DMS 273 treated with DMSO at 0.1 percent for 48 hours (cell line): ENCODE measurements at places on chromosomes 7 and 10.

- DNase-seq: no peak
Observed at GRCh38 chr10:124906551-124907001, 35.3 kb upstream of the ZRANB1 start.

DNA sequence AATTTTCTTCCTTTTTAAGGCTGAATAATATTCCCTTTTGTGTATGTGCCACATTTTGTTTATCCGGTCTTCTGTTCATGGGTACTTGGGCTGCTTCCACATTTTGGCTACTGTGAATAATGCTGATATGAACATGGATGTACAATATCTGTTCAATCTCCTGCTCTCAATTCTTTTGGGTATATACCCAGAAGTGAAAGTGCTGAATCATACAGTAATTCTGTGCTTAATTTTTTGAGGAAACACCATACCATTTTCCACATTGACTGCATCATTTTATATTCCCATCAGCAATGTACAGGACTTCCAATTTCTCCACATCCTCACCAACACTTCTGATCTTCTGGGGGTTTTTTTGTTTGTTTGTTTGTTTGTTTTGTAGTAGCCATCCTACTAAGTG lies 135.0 kb upstream of the INHBA start:
- DNase-seq: no peak

GRCh38 chr10:71220689-71221540 lies 8.5 kb downstream of the UNC5B start:
- no peak for DNase-seq

GRCh38 chr10:43965033-43965917 lies 316.6 kb upstream of the ZNF32 start:
- no peak for DNase-seq

GRCh38 chr7:129266181-129266580 lies 41.4 kb downstream of the AHCYL2 start:
- DNase-seq: no peak

GRCh38 chr7:37344886-37345579 lies 103.6 kb downstream of the ELMO1 start:
- DNase-seq: no peak

- DNase-seq: no peak
Observed at GRCh38 chr7:146736446-146737190, 620.0 kb downstream of the CNTNAP2 start.

DNA sequence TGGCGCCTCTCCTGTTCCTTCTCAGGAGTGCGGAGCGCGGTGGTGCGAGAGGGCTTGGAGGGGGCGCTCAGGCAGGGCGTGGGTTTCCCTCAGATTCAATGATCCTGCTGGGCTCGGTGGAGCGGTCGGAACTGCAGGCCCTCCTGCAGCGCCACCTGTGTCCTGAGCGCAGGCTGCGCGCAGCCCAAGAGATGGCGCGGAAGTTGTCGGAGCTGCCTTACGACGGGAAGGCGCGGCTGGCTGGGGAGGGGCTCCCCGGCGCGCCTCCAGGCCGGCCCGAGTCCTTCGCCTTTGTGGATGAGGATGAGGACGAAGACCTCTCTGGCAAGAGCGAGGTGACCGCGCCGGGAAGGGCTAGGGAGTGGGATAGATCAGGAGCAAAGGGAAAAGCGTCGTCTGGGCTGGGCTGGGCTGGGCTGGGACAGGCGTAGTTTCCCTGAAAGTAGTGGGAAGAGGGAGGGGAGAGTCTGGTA lies 17.0 kb downstream of the FAM131B start:
- DNase-seq: peak; percentile 43

DNA sequence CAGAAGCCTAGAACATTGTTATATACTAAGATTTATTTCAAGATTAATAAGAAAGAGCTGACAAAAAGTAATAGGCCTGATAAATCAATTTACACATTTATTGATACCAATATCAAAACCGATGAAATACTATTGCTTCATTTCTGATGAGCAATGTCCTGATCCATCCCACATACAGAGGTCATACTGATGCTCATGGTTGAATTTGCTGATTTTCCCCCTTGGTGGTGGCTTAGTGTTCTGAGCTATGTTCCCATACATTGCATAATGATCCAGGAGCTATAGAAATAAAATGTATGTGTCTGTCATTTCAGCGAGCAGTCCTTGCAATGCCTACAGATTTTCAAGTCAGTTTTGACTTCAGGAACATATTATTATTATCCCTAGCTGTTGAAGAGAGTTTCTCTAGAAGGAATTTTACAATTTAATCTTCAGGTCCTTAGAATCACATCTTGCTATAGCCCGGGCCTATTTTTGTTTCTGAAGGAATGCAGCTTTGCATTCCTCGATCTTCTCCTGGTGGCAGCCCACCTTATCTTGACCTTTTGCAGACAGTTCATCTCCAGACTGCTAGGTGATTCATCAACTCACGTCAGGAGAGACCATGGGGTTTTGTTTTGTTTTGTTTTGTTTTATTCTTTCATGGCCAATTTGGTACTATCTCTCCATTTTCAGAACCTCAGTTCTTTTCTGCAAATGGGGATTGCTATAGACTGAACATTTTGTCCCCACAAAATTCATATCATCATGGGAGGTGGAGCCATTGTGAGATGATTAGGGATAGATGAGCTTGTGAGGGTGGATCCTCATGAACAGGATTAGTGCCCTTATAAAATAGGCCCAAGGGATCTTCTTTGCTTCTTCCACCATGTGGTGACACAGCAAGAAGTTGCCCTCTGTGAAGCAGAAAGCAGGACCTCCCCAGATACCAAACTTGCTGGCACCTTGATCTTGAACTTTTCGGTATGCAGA lies 465.6 kb upstream of the IGFBP3 start:
- no peak for DNase-seq

DNA sequence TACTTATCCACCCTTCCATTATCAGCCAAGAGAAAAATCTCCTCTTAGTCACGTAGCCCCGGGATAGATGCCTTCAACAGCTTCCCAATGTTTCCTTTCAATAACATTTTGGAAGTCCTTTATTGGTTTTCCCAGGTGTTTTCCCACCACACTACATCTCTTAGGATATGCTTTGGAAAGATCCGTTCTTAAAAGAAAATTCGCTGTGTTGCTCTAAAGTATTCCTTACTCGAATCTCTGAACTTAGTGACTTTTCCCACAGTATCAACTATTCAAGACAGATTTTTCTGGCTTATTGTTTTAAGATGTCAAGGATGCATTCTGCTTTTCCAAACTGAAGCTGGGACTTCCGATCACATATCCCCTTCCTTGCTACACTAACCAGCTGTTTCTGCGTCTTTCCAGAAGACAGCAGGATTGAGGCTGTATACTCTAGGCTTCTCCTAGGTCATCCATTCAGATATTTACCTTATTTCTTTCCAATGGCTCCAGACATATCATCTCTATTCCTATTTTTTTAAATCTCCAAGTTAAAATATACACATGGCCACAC lies 36.5 kb upstream of the SVIL start:
- no peak for DNase-seq

DNA sequence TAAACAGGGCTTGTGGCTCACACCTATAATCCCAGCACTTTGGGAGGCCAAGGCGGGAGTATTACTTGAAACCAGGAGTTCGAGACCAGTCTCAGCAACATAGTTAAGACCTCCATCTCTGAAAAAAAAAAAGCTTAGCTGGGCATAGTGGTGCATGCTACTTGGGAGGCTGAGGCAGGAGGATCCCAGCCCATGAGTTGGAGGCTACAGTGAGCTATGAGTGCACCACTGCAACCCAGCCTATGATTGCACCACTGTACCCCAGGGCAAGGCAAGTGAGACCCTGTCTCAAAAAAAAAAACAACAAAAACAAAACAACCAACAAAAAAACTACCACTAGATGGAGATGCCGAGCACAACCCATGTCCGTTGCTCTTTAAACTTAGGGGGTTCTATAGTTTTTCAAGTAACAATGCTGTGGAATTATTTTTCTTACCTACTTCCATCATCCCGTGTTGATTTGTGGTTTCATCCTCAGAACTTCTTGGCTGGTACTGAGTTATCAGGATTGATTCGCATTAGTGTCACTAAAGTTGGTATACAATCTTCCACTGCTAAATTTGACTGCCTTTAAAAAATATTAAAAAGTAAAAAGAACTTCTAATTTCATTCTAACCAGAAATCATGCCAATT lies 12.2 kb upstream of the REPIN1 start:
- peak; percentile 61 for DNase-seq

DNA sequence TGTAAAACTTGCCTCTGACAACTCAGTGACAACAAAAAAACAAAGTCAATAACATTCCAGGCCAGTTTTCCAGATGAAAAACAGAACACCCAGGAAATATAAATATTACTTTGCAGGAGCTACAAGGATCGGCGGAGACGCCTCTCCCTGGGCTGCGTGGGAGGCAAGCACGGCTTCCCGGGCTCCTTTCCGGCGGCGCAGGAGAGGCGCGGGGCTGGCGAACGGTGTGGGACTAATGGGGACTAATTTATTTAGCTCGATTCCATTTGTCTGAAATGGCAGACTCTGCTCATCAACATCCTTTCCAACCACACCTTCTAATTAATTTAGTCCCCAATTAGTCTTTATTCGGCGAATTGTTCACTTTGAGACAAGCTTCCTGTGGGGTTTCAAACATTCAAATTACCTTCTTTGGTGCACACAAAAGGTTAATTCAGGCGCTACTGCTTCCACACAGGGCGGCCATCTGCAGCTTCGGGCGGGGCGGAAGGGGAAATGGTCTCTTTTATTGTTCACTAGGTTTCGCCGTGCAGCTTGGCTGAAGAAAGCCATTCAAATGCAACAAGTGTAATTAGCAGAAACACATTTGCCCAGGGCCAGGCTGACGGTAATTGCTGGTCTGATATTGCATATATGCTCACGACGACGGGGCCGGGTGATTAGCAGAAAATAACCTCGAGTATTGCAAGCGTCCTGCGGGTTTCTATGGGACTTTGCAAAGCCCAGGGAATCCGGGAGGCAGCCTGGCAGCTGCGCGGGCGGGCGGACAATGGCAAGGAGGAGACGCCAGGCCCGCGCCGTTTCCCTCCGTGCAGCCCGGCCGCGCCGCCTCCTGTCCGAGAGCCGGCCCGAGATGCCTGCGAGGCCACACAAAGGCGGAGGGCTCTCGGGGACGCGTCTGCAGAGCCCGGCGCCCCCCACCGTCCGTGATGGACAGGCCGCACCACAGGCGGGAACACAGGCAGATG lies 270.1 kb downstream of the PTPRN2 start:
- DNase-seq: no peak

DNA sequence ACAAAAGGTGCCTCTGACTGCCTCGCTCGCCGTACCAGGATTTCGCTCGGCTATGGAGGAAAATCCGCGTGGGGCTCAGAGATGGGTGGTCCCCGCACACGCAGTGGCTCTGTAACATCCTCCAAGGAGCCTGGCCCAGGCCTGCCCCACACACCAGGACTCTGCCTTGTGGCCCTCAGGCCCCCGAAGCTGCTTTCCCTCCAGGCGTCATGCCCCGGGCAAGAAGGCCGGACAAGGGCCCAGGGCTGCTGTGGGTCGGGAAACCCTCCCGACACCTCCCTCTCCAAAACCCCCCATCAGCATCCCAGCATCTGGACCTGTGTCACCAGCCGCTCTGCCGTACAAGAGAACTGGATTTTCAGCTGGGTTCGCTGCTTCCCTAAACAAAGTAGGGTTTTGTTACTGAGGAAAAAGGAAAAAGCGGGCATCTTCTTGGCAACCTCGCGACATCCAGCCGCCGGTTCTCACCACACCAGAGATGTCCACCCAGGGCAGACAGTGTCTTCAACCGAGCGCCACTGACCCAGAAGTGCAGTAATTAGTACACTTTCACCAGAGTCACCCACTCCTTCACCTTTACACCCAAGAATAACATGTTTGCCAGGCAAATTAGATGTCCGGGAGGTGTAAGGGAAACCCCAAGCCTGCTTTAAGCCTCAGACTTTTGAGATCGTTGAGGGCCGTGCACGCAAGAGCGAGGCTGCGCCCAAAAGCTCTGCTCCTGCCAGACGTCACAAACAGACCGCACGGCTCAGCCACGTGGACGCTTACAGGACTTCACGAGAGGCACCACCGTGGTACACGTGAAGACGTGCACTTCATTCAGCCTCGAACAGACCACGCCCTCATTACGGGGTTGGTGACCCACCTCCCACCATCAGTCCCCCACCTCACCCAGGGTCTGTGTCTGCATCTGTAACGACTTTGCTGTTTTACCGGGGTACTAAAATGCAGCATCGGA lies 62.2 kb downstream of the DIP2C start:
- DNase-seq: no peak

DNA sequence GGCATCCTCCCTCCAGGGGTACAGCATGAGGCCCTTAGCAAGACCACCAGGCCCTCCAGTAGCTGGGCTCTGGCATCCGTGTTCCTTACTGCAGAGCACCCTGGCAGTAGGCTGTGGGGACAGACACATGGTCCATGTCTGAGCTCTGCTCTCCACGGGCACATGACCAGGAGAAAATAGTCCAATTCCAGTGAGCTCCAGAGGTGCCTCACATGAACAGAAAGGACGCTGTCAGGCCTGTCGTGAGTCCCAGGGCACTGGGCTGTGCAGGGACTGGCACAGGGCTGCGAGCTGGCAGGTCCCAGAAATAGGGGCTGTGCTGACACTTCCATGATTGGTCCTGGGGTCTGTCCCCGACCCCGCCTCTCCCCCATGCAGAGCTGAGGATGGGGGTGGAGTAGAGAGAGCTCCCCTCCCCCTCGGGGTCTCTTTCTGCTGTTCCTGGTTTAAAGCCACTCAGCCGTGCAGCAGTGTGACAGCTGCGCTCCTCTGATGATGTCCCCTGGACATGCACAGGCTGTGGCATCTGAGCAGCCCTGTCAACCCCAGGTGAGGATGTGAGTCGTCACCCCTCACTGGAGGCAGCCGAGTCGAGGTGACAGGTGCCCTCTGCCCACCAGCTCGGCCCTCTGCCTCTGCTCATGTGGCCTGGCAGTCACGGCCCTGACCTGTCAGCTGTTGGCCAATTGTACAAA lies 25.2 kb upstream of the ZNF488 start:
- no peak for DNase-seq

- DNase-seq: no peak
Observed at GRCh38 chr7:2326951-2327350, 12.7 kb upstream of the SNX8 start.

DNA sequence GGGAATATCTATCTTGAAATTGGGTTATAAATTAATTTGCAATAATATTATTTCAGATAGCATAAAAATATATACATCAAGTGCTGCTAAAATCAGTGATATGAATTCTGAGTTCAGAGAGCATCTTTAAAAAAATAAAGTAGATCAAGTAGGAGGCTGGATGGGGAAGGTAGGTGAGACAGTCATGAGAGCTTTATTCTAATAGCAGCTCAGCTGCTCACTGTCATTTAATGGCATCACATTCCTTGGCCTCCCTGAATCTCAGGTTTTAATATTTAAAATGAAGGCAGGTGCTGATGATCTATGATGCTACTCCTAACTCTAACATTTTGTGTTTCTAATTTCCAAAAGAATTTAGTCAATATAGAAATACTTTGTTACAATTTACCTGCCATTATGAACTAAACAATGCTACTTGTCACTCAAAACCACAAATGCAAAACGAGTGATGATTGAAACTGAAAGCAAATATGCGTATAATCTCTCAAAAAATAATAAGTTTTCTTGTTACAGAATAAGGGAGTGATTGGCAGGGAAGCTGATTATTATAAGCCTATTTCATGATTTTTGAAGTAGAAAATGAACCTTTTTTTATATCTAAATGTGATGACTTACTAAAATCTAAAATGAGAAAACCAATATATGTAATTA lies 147.6 kb upstream of the CSTF2T start:
- DNase-seq: no peak

- DNase-seq: no peak
Observed at GRCh38 chr7:155305231-155305904, 7.7 kb downstream of the INSIG1 start.

- DNase-seq: no peak
Observed at GRCh38 chr10:60960913-60961312, 16.9 kb upstream of the RHOBTB1 start.
